Effector memory CD4-positive, alpha-beta T cell (primary cell): ENCODE measurements at places on chromosomes 13 and 19.

- no peak for DNase-seq
Measured at GRCh38 chr13:21450936-21451335, 8.2 kb downstream of the ZDHHC20 start.

- no peak for DNase-seq
Measured at GRCh38 chr13:35983206-35983605, 148.0 kb downstream of the DCLK1 start.

- no peak for DNase-seq
Measured at GRCh38 chr19:38079926-38080380, 144.1 kb downstream of the DPF1 start.

DNA sequence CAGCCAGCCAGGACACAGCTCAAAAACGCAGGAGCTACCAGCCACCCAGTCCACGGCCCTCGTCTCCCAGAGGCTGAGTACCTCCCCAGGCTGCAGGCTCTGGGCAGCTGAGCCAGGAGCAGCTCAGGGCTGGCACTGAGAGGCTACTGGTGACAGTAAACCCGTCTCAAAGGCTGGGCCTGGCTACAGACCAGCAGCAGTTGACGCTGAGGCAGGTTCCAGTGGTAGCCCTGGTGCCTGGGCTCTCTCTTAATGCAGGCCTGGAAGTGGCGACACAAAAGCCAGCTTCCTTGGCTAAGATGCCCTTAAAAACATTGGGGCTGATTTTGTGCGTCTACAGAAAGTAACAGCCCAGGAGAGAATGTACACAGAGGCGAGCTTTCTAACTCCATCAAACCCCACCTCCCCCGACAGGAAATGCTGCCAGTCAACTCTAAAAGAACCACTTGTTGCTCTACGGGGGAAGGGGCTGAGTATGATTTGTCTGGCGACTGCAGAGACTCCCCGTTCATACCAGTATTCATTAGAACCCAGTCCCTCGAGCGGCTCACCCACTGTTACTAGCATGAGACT, 126.3 kb downstream of the STK24 start:
- no peak for DNase-seq

GRCh38 chr19:47790398-47790814, 11.9 kb downstream of the SELENOW start:
- peak; percentile 52 for DNase-seq

- DNase-seq: no peak
Measured at GRCh38 chr19:50829801-50830200, 3.6 kb downstream of the KLK15 start.

- DNase-seq: no peak
Measured at GRCh38 chr13:74450964-74451363, 316.8 kb upstream of the KLF12 start.

DNA sequence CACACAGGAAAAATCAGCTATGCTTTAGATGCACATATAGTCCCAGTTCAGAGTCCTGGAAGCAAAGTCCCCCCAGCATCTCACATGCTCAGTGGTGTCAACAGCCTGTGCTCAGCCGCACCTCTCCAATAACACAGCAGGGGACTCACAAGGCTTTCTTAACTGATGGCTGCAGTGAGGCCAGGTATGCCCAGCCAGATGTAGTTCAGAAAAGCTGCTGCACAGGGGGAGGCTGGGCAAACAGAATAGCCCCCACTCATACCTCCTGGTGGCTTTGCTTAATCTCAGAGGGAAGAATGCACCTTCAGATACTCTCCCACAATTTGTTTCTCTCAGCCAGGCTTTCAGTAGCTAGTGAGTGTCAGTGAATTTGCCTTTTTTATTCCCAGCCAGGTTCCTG, 33.4 kb downstream of the FAM124A start:
- DNase-seq: no peak

- DNase-seq: no peak
Measured at GRCh38 chr19:45156011-45156630, 4.7 kb downstream of the NKPD1 start.

DNA sequence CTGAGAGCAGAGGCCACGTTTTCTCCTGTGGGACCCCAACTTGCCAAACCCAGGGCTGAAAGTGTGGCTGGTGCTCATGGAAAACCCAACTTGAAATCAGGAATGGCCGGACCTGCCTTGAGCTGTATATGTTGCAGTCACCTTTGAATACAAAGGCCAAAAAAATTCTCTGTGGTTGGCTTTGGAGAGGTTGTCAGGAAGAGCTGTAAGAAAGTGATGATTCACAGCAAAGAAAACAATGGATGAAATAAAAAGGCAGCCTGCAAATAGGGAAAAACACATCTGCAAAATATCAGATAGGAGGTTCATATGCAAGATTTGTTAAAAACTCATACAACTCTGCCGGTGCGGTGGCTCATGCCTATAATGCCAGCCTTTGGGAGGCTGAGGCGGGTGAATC, 715.8 kb downstream of the UQCRFS1 start:
- DNase-seq: no peak

GRCh38 chr13:93017493-93018112, 209.0 kb upstream of the GPC6 start:
- no peak for DNase-seq

DNA sequence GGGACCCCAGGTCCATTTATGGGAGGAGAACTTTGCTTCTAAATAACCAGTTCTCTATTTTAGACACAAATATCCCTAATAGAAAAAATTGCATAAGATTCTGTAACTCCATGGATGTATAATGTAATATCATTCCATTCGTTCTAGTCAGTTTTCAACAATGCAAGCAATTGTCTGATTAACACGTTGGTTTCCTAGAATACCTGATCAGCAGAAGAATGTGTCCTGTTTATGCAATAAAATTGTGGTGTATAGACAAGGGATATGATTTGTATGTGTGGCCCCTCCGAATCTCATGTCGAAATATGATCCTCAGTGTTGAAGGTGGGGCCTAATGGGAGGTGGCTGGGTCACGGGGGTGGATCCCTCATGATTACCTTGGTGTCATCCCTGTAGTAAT, 62.1 kb downstream of the RUBCNL start:
- DNase-seq: no peak

- no peak for DNase-seq
Measured at GRCh38 chr13:73058432-73058735, 421 bp upstream of the KLF5 start.

DNA sequence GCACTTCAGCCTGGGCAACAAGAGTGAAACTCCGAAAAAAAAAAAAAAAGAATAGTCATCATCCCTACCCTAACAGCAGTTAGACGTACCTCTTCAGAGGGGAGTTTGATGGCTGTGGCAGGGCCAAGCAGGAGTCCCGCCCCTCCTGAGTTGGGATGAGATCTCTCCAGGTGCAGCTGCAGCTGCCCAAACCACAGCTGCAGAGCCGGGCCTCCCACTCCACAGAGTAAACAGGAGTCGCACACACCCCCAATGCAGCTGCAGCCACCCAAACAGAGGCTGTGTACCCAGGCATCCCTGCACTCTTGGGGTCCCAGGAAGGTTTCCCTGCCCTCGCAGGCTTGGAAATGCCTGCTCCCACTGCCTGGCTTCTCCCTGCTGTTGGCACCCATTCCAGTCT, 17.4 kb upstream of the MLLT1 start:
- no peak for DNase-seq

GRCh38 chr19:58182577-58182988, 278 bp upstream of the ZNF274 start:
- DNase-seq: peak; percentile 81

DNA sequence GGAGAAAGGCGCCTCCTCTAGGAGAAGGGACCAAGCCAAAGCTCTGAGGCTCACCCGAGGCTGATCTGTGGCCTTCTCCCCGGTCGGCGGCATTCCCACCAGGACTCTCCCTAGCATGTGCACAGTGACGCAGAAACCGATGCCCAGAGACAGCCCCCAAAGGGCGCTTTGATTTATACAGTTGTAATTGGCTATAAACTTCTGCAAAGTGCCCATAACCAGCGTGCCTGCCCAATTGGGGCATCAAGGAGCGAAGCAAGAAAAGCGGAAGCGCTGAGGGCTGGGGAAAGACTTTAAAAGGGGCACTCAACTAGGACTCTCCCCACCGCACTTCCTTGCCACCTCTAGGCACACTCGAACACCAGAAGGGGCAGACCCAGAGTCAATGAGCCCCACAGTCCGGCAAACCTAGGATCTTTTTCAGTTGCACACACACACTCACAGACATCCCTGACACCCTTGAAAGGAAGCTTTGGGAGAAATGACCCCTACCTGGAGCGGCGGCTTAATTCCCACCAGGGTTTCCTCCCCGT, 1.8 kb downstream of the CDX2 start:
- no peak for DNase-seq

DNA sequence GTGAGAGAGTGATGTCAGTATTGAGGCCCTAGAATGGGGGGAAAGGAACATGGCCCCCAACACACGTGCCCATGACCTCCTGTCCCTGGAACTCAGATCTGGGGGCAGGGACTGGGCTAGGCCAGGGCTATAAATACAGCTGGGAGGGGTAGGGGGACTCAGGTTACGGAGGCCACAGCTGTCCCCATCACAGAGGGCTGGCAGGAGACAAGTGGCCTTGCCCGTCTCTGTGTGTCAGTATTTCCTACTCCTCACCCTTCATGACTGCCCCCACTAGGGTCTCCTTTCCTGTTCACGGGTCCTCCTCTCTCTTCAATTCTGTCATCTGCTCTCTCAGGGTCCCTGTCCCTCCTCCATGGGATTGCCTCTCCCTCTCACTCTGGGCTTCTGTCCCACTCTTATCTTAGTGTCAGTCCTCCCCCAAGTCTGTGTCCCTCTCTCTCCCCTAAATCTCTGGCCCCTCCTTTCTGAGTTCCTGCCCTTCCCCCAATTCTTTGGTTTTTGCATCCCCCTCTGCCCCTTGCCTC, 687 bp upstream of the HRC start:
- no peak for DNase-seq

GRCh38 chr13:113338451-113338850, 25.5 kb downstream of the GRTP1 start:
- DNase-seq: no peak

DNA sequence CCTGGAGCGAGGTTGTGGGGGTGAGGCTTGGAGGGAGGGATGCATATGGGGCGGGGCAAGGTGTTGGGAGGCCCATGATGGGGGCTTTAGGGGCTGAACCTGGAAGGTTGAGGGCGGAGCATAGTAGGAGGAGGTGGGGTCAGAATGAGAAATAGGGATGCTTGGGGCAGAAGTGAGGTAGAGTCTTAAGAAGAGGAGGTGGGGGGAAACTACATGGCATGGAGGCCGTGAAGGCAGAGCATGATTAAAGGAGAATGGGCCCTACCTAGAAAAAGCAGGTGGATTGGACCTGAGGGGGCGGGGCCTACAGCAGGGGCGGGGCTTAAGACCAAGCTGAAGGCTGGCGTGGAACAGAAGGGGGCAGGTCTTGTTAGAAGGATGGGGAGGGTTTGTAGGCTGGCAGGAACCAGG, 799 bp downstream of the NR1H2 start:
- peak; percentile 55 for DNase-seq

DNA sequence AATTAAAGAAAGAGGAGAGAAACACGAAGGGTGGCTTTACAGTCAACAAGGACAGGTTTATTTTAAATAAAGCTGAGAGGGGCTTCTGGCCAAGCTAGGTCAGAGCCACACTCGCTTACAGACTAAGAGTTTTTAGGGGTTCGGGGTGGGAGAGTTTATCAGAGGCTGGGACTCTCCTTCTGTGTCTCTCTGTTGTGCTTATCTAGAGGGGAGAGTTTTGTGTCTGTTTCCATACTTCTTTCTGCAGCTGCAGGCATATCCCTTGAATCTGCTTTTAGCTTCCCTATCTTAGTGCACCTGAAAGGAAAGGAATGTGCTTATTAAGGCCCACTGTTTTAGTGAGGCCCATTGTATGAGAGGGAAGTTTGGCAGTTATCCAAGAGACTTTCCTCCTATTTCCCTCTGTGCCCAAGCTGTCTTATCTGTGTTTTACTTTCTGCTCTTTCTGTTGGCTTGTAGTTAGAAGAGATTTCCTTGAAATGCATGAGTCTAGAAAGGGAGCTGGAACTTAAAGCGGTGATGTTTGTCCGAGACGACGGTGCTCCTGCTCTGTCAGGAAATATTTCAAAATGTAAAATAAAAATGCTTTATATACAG, 275.3 kb downstream of the KCTD12 start:
- no peak for DNase-seq

DNA sequence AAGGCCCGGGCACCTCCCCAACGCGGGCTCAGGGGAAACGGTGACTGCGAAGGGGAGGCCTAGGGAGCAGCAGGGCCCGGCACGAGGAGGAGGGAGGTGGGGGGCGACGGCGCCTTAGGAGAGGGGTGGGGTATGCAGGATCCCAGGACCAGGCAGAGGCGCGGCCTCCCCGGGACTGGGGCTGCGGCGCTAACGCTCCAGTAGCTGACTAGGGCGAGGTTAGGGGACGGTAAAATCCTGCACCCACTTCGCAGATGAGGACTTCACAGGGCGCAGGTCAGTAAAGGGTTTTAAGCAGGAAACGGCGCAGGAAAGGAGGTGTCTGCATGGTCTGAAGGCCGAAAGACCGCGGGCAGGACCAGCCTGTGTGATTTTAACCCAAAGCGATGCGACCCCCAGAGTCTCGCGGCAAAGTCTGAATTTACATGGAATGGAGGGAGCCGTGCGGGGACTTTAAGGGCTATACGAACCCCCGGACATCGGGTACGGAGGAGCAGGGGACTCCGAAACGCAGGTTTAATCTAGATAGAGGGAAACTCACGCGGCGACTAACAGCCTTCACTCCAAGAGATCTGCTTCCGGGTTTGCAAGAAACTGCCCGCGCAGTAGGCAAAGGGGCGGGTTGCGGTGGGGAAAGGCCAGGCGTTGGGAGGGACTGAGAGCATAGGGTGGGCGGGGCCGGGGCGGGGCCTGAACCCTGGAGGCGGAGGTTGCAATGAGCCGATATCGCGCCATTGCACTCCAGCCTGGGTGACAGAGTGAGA, at the start of gene ZNF665:
Gene ZNF665 (minus strand): TSS at position 588 of the 764 bp plus-strand sequence. CDS start 10,460 bp downstream, outside the sequence.
- DNase-seq: peak; percentile 81

- DNase-seq: no peak
Measured at GRCh38 chr13:82002710-82003109, 1661.8 kb upstream of the SPRY2 start.

- peak; percentile 44 for DNase-seq
Measured at GRCh38 chr19:18475004-18475453, 37.1 kb upstream of the ISYNA1 start.

DNA sequence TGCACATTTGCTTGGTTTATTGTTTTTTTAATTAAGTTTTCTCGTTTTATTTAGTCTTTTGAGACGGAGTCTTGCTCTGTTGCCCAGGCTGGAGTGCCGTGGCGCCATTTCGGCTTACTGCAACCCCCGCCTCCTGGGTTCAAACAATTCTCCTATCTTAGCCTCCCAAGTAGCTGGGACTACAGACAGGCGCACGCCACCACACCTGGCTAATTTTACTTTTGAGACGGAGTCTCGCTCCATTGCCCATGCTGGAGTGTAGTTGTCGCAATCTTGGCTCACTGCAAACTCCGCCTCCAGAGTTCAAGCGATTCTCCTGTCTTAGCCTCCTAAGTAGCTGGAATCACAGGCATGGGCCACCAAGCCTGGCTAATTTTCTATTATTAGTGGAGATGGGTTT, 1.3 kb downstream of the RPS9 start:
- no peak for DNase-seq

GRCh38 chr19:19595171-19595701, 23.3 kb downstream of the PBX4 start:
- DNase-seq: no peak

GRCh38 chr13:47472516-47472915, 528.6 kb downstream of the SUCLA2 start:
- DNase-seq: no peak

- DNase-seq: no peak
Measured at GRCh38 chr13:84812078-84812477, 929.8 kb upstream of the SLITRK1 start.

- no peak for DNase-seq
Measured at GRCh38 chr19:49744946-49745381, 18.1 kb downstream of the TSKS start.
